Activated naive CD4-positive, alpha-beta T cell treated with anti-CD3 and anti-CD28 coated beads, Interleukin-2, amount 50 U/mL, for 16 hours (primary cell): ENCODE measurements at places on chromosomes 3 and 15.

- DNase-seq, result no peak
Measured at GRCh38 chr15:59304034-59304795, 68.5 kb downstream of the MYO1E start.

DNA sequence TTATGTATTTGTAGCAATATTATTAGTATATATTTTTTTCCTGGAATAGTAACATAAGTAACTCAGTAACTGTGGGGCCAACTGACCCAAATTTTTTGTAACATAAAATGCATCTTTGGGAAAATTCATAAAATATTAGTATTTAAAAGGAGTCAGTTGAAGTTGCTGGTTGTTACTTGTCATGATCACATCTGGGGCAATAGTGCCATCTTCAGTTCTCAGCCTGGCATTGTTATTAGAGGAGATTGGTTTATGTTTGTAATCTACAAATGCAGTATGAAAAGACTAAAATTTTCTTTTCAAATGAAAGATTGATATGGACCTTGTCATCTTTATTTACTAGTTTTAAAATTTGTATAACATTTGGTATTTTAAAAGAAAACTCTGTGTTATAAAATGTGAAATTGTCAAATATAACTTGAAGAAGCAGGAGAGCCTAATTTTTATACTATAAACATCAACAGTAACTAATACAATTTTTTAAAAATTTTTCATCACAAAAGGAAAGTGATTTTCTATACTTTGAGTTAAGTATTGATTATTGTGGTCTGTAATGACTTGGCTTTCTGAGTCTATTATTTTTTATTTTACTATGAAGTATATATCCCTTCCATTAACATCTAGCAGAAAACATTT lies 38.8 kb upstream of the MLF1 start:
- DNase-seq, result no peak

DNA sequence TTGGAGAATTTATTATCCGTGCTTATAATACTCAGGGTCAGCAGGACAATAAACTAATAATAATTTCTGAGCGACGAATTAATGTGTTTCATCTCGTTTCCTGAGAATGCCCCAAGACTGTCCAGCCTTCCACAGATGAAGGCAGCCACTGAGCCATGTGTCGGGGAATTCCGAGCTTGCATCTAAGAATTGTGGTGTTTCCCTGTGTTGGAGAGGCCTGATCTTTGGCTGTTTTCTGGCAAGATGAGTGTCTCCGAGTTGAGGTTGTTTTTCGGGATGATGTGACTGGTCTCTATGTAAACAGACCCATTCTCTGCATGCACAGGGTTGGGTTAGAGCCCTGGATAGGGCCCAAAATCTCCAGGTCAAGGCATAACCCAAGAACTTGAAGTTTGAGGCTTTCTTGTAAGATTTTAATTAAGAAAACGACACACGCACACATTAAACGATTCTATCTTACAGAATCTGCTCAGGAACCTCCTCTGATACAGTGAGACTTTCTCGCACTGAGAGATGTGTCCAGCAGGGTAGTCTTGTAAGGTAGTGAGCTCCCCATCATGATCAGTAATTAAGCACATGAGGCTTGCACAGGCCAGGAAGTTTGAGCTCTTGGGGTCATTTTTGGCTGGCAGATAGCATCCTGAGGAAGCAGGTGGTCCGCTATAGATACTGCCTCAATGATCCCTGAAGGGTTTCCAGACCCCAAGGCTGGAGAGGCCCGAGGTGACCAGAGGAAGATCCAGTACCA lies 14.4 kb downstream of the FGD5 start:
- no peak for DNase-seq

- no peak for DNase-seq
Measured at GRCh38 chr15:98725874-98726273, 77.5 kb downstream of the IGF1R start.

DNA sequence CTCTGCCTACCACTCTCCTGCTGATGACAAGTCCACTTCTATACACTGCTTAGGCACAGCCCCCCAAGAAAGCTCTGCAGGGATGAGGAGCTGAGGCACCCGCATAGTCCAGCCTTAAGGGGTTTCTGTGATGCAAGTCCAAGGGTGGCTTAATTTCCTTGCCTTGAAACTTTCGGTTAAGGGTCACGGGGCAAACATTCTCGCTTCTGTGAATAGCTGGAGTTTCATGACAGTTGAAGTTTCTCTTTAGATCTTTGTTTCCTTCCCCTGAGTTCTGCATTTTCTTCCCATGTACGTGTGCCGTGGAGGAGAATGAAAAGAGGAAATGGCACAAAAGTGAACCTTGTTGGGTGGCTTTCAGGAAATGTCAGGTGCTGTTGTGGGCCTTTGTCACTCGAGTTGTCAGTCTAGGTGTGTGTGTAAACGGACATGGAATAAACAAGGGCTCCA lies 7.0 kb downstream of the GPR160 start:
- DNase-seq, result no peak

DNA sequence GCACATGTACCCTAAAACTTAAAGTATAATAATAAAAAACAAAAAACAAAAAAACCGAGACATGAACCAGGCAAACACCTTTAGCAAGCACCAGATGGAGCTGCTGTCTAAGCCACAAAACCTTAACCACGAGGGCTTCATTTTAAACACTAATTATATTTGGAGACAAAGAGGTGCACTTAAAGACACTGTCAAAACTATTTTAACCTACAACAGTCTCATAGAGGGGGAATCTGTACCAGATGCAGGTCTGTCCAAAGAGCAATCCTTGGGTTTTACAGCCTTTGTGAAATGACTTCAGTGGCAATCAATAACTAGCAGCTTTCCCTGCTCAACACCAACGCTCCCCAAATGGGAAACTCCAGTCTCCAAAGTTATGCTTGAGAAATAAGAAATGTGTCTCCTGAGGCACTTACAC lies 115.7 kb upstream of the TSPAN3 start:
- no peak for DNase-seq

GRCh38 chr3:36714343-36715086 lies 49.8 kb downstream of the DCLK3 start:
- no peak for DNase-seq
